Astrocyte (in vitro differentiated cells and primary cell): ENCODE measurements at places on chromosomes 7 and 10. TPM values are rescaled to one million over a fixed set of nuclear protein-coding genes. Genes with fewer than 3 reads are reported as not detected.

Gene CASP7
- total RNA-seq: 41.9 and 44.9 TPM in 2 replicates

DNA sequence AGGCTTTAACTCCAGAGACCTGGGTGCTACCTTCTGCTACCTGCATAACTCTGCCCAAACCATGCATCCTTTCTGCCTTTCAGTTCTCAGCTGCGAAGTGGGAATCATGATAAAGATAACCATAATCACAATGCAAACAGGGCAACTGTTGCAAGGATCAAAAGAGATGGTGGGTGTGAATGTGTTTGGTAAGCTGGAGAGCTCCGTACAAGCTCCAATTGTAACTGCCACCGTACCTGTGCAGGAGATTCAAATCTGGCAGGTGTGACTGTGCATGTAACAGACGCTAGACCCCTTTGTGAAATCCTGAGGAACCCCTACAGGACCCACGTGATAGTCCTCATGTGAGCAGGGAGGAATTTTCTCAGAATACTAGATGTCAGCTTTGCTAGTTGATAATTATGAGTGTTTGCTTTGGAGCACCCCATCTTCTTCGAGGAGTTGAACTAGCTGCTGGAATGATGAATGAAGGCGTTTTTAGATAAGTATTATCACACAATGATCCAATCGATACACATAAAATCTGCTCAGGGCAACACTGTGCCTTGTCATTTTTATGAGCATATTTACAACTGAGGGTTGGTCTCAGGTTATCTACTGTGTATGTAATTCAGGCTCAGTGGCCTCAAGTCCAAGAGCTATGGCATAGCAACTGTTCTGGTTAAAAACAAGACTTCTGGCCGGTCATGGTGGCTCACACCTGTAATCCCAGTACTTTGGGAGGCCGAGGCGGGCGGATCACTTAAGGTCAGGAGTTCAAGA lies 15.4 kb upstream of the FRAT2 start:
- no peak overlapping the region for H3K4me3 ChIP-seq
- no peaks in the 10 kb centered on the region for H3K27me3 ChIP-seq
- H3K4me1 ChIP-seq: no peaks in the 10 kb centered on the region

GRCh38 chr10:88372051-88372715 lies 210.9 kb downstream of the RNLS start:
- no peak for DNase-seq
- no peaks in the 10 kb centered on the region for H3K27me3 ChIP-seq
- H3K36me3 ChIP-seq: no peaks in the 10 kb centered on the region
- no peak overlapping the region for H3K27ac ChIP-seq
- H3K4me1 ChIP-seq: no peaks in the 10 kb centered on the region

DNA sequence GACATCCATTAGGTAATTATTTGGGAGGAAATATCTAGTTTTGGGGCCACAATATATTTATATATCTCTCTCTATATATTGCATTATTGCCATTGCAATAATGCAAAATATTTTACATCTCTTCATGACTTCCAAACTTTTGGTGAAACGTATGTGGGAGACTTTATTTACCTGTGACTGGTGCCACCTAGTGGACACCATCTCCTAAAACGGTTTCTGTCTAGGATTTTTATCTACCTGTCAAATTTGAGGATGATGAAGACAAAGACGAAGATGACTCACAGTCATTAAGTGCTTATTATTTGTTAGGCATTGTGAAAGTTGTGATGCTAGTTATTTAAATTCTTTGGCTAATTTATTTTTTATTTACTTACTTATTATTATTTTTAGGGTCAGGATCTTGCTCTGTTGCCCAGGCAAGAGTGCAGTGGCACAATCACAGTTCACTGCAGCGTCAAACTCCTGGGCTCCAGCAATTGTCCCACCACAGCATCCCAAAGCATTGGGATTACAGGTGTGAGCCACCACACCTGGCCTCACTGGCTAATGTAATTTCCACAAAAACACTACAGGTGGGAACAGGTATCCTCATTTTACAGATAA lies 18.7 kb upstream of the CBLL1 start:
- no peaks in the 10 kb centered on the region for H3K36me3 ChIP-seq
- no peak overlapping the region for H3K4me3 ChIP-seq
- peak; percentile 41 for DNase-seq
- no peak overlapping the region for H3K27ac ChIP-seq

Gene LAMB1
- 403 and 411 TPM in 2 replicates for total RNA-seq

DNA sequence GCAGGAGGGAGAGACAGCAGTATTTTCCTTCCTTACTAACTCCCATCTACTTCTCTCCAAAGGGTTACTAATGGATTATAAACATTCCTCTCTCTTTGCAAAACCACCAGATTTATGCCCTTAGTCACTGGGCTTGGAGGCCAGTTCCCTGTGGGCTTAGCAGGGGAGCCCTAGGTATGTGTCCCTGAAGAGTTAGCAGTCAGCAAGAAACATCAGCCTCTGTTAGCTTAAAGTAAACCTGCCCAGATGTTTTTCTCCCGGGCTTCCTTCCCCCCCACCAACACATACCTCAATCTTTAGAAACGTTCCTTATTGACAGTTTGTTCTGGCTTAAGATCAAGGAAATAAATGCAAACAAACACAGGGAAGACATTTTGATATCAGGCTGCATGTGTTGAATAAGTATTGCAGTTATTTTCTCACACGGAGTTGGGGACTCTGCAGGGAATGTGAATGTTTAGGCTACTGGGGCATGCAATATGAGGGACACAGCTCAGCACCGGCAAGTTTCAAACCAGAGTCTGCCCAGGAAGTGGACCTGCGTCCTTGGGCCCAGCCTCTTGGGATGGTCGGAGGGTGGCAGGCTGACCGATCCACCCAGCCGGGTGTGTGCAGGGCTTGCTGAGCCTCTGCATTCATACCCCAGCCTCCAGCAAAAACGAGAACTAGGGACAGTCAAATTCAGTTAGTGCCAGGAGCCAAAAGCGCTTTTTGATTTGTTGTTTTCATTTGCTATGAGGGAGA lies 252.0 kb upstream of the GRB10 start:
- peaks cover 34% of the 10 kb centered on the region for H3K4me1 ChIP-seq
- H3K36me3 ChIP-seq: no peaks in the 10 kb centered on the region
- H3K27me3 ChIP-seq: peaks cover 7% of the 10 kb centered on the region
- peak overlapping the region; percentile 61 for H3K27ac ChIP-seq
- DNase-seq: peak; percentile 85
- H3K4me3 ChIP-seq: peak overlapping the region; percentile 21

Gene ATG9B
- total RNA-seq: 1.8 and 2.2 TPM in 2 replicates

Gene COBL
- 3.6 and 6.4 TPM in 2 replicates for total RNA-seq

- H3K27ac ChIP-seq: no peak overlapping the region
- no peak overlapping the region for H3K4me3 ChIP-seq
- no peaks in the 10 kb centered on the region for H3K36me3 ChIP-seq
- DNase-seq: no peak
Observed at GRCh38 chr7:100493476-100494264, 9.9 kb downstream of the NYAP1 start.

Gene OR2A42
- not detected in 2 replicates for total RNA-seq

GRCh38 chr7:33190688-33191304 lies 61.4 kb downstream of the BBS9 start:
- H3K4me3 ChIP-seq: no peak overlapping the region
- H3K36me3 ChIP-seq: no peaks in the 10 kb centered on the region
- DNase-seq: no peak
- H3K27ac ChIP-seq: no peak overlapping the region
- no peaks in the 10 kb centered on the region for H3K27me3 ChIP-seq

DNA sequence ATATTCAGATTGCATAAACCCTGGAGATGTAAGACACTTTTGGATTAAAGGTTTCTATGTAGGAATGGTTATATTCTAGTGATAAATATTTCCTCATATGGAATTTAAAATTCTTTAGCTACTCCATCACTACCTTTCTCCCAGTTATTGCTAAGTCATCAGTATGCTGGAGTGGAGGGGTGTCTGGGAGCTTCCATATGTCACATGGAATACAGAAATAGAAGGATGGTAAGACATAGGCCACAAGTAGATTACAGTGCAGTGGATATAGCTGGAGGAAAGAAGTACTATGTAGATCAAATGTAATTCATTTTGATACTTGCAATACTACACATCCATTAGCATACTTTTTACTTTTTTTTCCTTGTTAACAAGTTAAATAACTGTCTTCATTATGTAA lies 428.4 kb downstream of the ARL4A start:
- no peaks in the 10 kb centered on the region for H3K27me3 ChIP-seq
- no peak overlapping the region for H3K4me3 ChIP-seq
- no peak overlapping the region for H3K27ac ChIP-seq
- H3K4me1 ChIP-seq: no peaks in the 10 kb centered on the region
- H3K36me3 ChIP-seq: no peaks in the 10 kb centered on the region

DNA sequence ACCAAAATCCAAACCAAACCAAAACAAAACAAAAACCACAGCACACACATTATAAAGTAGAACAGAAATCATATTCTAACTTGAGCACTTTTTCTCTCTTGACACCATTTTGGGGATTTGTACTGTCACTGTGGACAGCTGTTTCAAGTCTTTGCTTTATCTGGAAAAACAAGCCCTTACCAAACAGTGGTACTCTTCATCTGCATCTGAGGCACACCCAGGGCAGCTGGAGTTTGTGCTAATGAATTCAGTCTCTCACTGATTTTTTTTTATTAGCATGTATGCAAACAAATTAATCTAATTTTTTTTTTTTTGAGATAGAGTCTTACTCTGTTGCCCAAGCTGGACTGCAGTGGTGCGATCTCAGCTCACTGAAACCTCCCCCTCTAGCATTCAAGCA lies 171.4 kb downstream of the RAPGEF5 start:
- H3K27me3 ChIP-seq: peaks cover 3% of the 10 kb centered on the region
- DNase-seq: no peak
- no peaks in the 10 kb centered on the region for H3K36me3 ChIP-seq
- H3K4me1 ChIP-seq: no peaks in the 10 kb centered on the region

DNA sequence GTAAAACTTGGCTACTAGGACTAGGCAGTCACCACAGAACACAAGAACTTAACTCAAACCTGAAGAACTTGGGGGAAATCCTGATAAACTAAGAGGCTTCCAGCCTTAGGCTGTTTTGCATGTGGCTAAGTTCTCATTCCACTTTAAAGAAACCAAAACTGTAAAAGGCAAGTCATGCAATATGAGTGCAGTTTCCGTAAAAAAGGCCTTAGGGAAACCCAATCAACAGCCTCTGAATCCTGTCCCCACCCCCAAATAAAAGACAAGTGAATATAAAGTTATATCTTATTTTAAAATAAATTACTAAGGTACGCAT lies 95.1 kb downstream of the USP6NL start:
- H3K4me3 ChIP-seq: no peak overlapping the region
- H3K36me3 ChIP-seq: no peaks in the 10 kb centered on the region

- no peak overlapping the region for H3K27ac ChIP-seq
- H3K4me1 ChIP-seq: peaks cover 2% of the 10 kb centered on the region
- DNase-seq: no peak
- no peak overlapping the region for H3K4me3 ChIP-seq
- H3K36me3 ChIP-seq: no peaks in the 10 kb centered on the region
- H3K27me3 ChIP-seq: no peaks in the 10 kb centered on the region
Observed at GRCh38 chr7:76182225-76182960, 19.3 kb upstream of the SRRM3 start.

DNA sequence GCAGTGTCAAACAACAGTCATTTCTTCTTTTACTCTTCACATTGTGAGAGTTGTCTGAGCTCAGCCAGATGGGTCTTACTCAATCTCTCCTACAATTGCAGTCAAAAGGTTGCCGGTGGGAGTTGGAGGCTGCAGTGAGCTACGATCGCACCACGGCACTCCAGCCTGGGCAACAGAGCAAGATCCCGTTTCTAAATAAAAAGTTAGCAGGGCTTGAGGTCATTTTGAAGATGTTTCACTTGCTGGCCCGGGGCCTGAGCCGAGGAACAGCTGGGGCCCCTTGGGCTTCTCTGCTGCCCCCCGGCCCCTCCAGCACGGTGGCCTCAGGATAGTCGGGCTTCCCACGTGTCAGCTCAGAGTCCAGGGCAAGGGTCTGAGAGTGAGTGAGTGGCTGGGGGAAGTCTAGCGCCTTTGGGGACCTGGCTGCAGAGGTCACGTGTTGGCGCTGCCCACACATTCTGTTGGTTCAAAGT lies 40.4 kb downstream of the GTF2IRD1 start:
- H3K27ac ChIP-seq: no peak overlapping the region
- DNase-seq: no peak
- no peaks in the 10 kb centered on the region for H3K36me3 ChIP-seq
- H3K27me3 ChIP-seq: no peaks in the 10 kb centered on the region
- H3K4me3 ChIP-seq: no peak overlapping the region

DNA sequence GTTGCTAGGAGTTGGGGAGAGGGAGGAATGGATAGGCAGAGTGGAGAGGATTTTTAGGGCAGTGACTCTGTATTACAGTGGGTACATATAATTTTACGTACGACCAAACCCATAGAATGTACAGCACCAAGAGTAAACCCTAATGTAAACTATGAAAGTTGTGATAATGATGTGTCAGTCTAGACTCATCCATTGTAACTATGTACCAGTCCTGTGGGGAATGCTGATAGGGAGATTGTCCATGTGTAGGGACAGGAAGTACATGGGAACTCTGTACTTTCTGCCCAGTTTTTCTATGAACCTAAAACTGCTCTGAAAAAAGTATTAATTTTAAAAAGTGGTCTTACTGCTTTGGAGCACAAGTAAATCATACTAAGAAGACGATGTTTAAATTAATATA lies 441.8 kb downstream of the AUTS2 start:
- no peaks in the 10 kb centered on the region for H3K4me1 ChIP-seq

GRCh38 chr7:35900651-35901050 lies 99.8 kb downstream of the SEPTIN7 start:
- DNase-seq: no peak
- no peak overlapping the region for H3K4me3 ChIP-seq
- H3K27ac ChIP-seq: no peak overlapping the region
- no peaks in the 10 kb centered on the region for H3K27me3 ChIP-seq

Gene CYP26A1
- 0.18 and 0.53 TPM in 2 replicates for total RNA-seq
